ENCODE measurements at places on chromosomes 4 and X. TPM values are rescaled to one million over a fixed set of nuclear protein-coding genes. Genes with fewer than 3 reads are reported as not detected.

GLOD5 gene
- 0.95 TPM for total RNA-seq

SRD5A3 gene
- total RNA-seq = 21.1 TPM

DNA sequence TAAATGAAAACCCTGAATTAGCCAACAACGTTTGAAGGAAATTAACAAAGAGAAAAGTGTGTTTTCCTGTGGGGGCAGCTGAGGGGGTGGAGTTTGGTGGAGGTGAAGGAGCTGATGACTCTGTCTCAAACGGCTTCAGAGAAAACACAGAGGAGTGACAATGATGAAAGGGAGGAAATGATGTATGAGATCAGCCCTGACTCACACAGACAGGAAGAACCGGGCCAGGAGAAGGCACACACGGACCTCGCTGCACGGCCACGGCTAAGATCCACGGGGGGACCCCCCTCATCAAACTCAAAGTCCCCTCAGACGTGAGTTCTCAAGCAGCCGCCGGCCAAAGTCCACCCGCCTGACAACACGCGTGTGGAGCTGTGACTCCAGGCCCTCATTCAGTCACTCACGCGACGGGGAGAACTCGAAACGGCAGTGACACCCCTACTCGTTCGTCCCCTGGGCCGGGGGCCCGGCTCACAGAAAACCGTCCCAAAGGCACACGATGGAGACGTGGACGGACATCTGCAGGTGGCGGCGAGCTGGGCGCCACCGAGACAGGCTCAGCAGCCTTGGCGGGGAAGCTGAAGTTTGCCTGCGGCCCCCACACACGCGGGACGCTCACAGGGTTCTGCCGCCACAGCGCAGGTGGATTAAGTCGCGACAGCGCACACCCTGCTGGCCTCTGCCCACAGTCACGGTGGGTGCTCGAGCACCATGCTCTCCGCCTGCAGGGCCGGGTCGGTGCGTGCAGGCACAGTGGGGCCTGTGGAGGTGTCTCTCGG, 28.8 kb downstream of the PPP2R3B start:
- no peaks in the 10 kb centered on the region for H3K4me1 ChIP-seq
- H3K4me3 ChIP-seq = no peak overlapping the region
- H3K36me3 ChIP-seq = peaks cover 5% of the 10 kb centered on the region
- no peak overlapping the region for H3K27ac ChIP-seq
- peak; percentile 47 for DNase-seq
- no peaks in the 10 kb centered on the region for H3K27me3 ChIP-seq

L1CAM gene
- total RNA-seq = 1.6 TPM

DIAPH2 gene
- total RNA-seq = 34.2 TPM

DNA sequence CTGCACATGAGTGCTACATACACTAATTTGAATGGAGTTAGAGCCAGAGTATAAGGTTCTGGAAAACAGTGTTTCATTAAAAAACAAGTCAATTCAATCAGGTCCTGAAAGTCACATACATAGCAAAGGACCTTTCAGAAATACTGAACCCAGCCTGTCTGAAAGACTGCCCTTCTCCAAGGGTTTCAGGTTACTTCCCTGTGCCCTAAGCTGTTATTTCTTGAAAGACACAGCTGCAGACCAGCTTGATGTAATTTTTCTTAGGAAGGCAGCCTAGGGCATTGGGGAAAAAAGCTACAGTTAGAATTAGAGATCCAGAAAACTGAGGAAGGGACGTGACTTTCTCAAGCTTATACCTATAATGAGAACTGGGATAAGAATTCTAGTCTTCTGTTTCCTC, 155.9 kb upstream of the MAOA start:
- no peaks in the 10 kb centered on the region for H3K4me1 ChIP-seq
- no peaks in the 10 kb centered on the region for H3K27me3 ChIP-seq
- no peak for DNase-seq

- no peak overlapping the region for H3K27ac ChIP-seq
- H3K4me3 ChIP-seq = no peak overlapping the region
- no peak for DNase-seq
- H3K36me3 ChIP-seq = no peaks in the 10 kb centered on the region
These were observed 285.3 kb downstream of the ANKRD50 start for GRCh38 chr4:124427095-124427767.

DNA sequence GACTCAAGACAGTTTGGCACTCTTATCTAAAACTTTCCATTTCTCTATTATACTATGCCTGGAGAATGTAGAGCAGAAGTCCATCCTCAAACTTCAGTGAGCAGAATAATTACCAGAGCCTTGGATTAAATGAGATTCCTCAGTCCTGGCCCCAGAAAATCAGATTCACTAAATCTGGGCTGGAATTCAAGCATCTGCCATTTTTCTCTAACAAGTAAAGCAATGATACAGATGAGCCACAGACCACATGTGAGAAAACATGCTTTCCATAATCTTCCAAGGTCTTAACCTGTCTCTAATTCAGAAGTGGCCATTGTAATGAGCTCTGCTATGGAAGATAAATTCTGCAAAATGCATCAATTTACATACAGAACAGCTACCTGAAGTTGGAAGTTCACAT, 25.4 kb downstream of the SOWAHB start:
- no peaks in the 10 kb centered on the region for H3K36me3 ChIP-seq
- DNase-seq = no peak
- H3K27me3 ChIP-seq = no peaks in the 10 kb centered on the region
- H3K27ac ChIP-seq = no peak overlapping the region
- no peak overlapping the region for H3K4me3 ChIP-seq
- H3K4me1 ChIP-seq = no peaks in the 10 kb centered on the region

DNA sequence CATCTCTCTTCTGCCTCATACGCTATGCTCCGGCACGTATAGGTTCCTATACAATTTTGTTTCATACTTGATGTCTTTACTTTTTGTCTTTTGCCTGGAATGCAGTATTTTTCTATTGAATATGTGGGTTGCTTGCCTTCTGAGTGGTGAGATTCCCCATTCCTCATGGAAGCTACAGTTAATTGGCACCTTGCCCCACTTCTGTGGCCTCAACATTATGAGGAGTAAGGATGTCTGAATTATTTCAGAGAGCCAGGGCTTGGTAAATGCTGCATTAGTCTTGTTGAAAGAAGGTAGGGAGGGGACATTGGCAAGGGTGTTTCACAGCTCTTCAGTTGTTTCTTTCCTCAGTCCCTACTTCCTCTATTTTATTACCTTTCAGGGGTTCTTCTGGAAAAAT, 23.0 kb downstream of the CDKL5 start:
- no peak overlapping the region for H3K27ac ChIP-seq
- H3K4me1 ChIP-seq = no peaks in the 10 kb centered on the region
- no peak overlapping the region for H3K4me3 ChIP-seq

GRCh38 chr4:1752284-1753041, 31.1 kb downstream of the TACC3 start:
- peaks cover 3% of the 10 kb centered on the region for H3K27me3 ChIP-seq
- peak; percentile 75 for DNase-seq
- no peaks in the 10 kb centered on the region for H3K36me3 ChIP-seq
- H3K27ac ChIP-seq = peak overlapping the region; percentile 62

PITX2 gene
- total RNA-seq = not detected

DNA sequence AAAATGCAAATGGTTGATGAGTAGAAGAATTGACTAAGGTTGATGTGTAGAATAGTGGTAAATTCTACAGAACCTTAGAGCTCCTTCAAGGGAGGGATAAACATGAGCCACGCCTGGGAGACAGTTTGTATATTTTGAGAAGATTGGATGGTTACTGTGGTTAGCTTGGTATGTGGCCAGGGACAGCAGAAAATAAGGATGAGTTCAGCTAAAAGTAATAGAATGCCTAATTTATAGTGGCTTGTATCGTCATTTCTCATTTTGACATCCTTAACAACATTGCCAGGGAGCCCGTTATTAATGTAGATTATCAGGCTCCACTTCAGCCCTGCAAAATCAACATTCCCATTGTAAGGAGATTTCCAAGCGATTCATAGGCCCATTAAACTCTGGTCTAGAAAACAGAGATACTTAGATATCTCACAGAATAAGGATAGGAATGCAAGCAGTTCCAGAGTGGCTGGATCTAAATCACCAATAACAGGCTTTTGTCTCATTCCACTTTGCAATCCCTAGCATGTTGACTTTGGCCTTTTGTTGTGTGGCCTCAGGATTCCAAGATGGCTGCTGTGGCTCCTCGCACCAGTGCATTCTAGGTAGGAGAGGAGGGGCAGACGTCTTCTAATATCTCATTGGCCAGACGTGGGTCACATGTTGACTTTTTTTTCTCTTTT, 6.4 kb upstream of the PTTG2 start:
- DNase-seq = no peak
- H3K27me3 ChIP-seq = no peaks in the 10 kb centered on the region
- H3K27ac ChIP-seq = no peak overlapping the region
- H3K36me3 ChIP-seq = no peaks in the 10 kb centered on the region

DNA sequence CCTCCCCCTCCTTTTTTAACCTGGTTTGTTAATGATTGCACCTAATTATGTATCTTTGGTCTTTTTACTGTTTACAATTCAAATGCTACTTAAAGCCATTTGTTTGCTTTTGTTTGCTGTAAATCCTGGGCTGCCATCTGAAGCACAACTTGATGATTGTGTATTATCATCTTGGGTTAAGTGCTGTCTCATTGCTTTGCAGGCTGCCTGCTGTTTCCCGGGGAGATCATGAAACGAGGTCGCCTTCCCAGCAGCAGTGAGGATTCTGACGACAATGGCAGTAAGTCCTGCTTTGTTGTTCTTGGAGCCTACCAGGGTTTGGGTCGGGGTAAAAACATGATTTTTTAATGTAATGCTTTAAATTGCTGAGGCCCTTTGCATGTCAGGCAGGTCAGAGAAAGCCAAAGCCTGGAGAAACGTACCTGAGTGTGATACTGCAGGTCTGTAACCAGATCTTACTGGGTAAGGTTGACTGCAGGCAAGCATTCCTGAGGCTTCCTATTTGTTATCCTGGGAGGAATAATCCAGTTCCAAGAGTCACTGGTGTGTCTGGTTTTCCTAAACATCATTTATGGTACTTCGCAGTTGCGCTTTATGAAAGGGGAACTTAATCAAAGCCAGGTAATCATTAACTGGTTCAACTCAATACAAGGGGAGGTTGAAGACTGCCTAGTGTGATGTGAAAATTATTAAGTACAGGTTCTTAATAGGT, 22.2 kb downstream of the JADE1 start:
- H3K27me3 ChIP-seq = no peaks in the 10 kb centered on the region
- H3K4me3 ChIP-seq = no peak overlapping the region
- peaks cover 46% of the 10 kb centered on the region for H3K4me1 ChIP-seq

DNA sequence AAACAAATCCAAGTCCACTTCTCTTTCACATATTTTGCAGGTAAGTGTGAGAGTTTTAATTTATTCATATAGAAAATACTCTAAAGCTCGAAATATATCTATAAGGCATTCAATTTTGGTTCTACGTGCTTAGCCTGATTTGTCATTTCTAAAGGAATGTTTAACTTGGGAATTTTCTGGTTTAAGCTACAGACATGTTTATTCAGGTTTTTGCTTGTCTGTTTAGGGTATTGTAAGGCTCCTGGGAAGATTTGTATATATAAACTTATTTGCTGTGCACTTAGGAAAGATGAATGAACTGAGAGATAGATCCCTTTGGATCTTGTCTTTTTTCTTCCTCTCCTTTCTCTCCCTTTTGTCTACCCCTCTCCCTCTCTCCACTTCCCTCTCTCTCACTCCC, 185.9 kb upstream of the NEIL3 start:
- no peak overlapping the region for H3K27ac ChIP-seq
- H3K4me3 ChIP-seq = no peak overlapping the region
- H3K4me1 ChIP-seq = no peaks in the 10 kb centered on the region
- no peaks in the 10 kb centered on the region for H3K36me3 ChIP-seq
- H3K27me3 ChIP-seq = no peaks in the 10 kb centered on the region

DNA sequence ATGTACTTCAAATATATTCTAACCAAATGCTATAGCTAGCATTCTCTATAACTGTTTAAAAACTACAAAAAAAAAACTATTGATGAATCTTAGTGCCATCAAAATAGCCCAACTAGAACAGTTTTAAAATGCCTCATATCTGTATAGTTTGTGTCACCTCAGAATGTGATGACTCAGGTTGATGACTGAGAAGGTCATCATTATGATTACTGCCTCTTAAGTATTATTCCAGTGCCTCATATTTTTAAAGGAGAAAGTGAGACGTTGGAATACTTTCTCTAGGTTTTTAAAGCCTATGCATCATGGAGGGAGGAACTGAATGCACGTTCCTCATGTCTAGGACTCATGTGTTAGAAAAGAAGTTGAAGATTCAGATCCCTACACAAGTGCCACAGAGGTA, 88.2 kb downstream of the TMA16 start:
- H3K4me1 ChIP-seq = no peaks in the 10 kb centered on the region
- no peaks in the 10 kb centered on the region for H3K36me3 ChIP-seq
- no peaks in the 10 kb centered on the region for H3K27me3 ChIP-seq
- no peak for DNase-seq

MUC7 gene
- not detected for total RNA-seq

DNA sequence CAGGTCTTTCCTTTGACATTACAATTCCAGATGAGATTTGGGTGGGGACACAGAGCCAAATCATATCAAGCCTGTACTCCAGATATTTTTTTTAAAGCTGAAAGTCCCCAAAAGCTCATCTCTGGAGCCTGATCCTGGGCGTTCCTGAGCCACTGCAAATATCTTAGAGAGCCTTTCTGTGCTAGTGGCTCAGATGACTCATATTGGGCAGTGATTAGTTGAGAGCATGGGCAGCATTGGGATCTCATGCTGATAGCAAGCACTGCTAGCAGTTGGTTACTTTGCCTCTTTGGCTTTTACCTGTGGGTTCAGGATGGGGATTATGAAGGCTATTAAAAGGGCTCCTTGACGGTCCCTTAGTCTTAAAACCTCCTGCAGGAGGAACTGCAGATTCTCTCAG, 51.4 kb upstream of the SCRG1 start:
- DNase-seq = no peak
- no peak overlapping the region for H3K4me3 ChIP-seq
- no peaks in the 10 kb centered on the region for H3K36me3 ChIP-seq
- no peaks in the 10 kb centered on the region for H3K27me3 ChIP-seq

DNA sequence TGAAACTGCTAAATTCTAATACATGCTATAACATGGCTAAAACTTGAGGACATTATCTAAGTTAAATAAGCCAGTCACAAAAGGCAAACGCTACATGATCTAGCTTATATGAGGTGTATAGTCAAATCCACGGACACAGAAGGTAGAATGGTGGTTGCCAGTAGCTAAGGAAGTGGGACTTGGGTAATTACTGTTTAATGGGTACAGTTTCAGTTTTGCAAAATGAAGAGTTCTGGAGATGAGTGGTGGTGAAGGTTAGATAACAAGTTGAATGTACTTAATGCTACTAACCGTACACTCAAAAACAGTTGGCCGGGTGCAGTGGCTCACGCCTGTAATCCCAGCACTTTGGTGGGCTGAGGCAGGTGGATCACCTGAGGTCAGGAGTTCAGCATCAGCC, 644.5 kb upstream of the DIPK2B start:
- H3K4me3 ChIP-seq = no peak overlapping the region
- no peaks in the 10 kb centered on the region for H3K4me1 ChIP-seq
- H3K27me3 ChIP-seq = no peaks in the 10 kb centered on the region
- no peak overlapping the region for H3K27ac ChIP-seq
- H3K36me3 ChIP-seq = no peaks in the 10 kb centered on the region

GRCh38 chr4:6372649-6373525, 99.5 kb downstream of the PPP2R2C start:
- no peaks in the 10 kb centered on the region for H3K36me3 ChIP-seq
- H3K27ac ChIP-seq = no peak overlapping the region
- no peaks in the 10 kb centered on the region for H3K4me1 ChIP-seq
- peaks cover 21% of the 10 kb centered on the region for H3K27me3 ChIP-seq
- DNase-seq = no peak
- no peak overlapping the region for H3K4me3 ChIP-seq

- H3K36me3 ChIP-seq = no peaks in the 10 kb centered on the region
- H3K27ac ChIP-seq = no peak overlapping the region
- no peaks in the 10 kb centered on the region for H3K4me1 ChIP-seq
- peaks cover 4% of the 10 kb centered on the region for H3K27me3 ChIP-seq
These were observed 6.5 kb upstream of the JAKMIP1 start for GRCh38 chr4:6206771-6207290.

Measured in lower lobe of right lung (tissue), 2 donors.